ENCODE measurements at places on chromosomes 3 and 15.

- DNase-seq = no peak
These were observed 1239.5 kb downstream of the SI start for GRCh38 chr3:163838769-163839168.

DNA sequence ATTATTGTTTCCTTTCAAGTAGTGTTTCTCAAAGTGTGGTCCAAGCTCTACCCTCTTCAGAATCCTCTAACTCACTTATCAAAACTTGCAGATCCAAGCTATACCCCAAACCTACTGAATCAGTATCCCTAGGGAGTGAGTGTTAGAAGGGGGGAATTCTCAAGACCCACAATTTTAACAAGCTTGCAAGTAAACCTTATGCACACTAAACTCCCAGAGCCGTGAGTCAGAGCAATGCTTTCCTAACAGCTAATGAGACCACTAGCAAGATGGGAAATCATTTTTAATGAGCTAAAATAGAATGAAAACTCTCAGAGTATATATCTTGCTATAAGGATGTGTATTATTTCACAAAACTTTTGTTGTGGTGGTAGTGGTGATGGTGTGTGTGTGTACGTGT is 41.1 kb upstream of the SRGAP3 start:
- no peak for DNase-seq

DNA sequence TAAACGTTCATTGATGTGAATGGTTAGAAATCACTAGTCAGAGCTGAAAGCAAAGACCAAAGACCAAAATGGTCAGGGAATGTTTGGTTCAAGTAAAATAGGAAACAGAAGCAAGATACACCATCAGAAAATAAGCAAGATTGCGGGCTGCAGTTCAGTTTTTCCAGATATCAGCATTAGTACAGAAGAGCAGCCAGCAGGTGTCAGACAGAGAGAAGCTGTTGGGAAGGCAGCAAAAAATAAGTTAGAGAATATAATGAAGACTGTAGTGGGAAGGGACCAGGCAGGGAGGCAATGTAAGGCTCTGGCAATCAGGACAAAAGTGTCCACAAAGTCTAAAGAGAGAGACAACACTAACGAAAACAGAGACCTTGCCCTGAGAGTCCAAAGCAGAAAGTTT is 639.4 kb upstream of the NAALADL2 start:
- no peak for DNase-seq

DNA sequence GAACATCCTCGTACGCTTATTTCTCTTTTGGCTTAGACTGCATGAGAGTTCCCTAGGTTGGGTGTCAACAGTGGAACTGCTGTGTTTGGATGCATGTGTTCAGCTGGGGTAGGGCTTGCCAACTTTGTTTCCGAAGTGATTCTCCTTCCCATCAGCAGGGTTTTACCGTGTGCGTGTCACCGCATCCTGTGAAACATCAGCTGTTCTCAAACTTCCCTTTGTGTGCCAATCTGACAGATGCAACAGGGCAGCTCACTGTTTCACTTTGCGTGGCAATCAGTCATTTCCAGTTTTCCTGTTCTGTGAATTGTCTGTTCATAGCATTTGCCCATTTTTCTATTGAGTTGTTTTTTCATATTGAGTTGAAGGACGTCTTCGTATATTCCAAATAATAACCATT is 218.8 kb downstream of the VPS13C start:
- DNase-seq = no peak

DNA sequence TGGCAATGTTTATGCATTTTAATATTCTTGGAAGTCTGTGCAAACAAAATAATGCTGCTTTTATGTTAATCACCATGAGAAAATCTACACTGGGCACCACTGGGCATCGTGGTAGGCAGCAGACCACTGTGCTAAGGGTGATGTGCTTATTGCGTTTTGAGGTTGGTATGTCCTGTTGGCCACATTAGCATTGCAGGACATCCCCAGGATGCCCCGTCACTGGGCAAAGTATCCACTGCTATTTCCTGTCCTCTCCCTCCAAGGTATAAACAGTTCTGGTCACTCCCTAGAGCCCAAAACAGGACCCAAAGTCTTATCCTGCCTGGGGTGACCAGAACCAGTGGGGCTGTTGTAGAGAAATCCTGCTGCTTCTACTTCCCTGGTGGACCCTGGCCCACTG is 284.2 kb upstream of the ROPN1 start:
- no peak for DNase-seq

- no peak for DNase-seq
These were observed 183.7 kb upstream of the LMCD1 start for GRCh38 chr3:8317661-8318649.

GRCh38 chr3:188156056-188156455 is 2.1 kb downstream of the LPP start:
- DNase-seq = no peak

GRCh38 chr3:100833483-100833882 is 124.2 kb downstream of the TFG start:
- no peak for DNase-seq

GRCh38 chr3:189490749-189491148 is 140.4 kb upstream of the TP63 start:
- DNase-seq = no peak

- DNase-seq = no peak
These were observed 67.9 kb upstream of the AKAP13 start for GRCh38 chr15:85312486-85312885.

DNA sequence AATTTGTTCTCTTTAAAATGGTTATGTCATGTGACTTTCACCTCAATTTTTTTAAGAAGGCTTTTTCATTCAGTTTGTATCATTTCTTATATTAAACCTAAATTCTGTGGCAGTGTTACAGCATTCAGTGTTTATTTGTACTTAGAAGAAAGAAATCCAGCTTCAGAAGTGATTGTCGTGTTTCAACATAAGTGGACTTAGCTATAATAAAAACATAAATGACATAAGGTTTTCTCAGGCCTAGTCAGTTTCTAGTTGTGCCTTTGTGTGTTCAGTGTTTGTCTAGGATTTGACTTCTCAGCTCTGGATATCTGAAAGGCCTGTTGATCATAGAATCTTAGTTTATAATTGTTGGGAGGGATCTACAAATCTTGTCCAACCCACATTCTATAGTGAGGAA is 80.5 kb downstream of the STT3B start:
- DNase-seq = no peak

GRCh38 chr3:177124882-177125281 is 72.4 kb downstream of the TBL1XR1 start:
- no peak for DNase-seq

DNA sequence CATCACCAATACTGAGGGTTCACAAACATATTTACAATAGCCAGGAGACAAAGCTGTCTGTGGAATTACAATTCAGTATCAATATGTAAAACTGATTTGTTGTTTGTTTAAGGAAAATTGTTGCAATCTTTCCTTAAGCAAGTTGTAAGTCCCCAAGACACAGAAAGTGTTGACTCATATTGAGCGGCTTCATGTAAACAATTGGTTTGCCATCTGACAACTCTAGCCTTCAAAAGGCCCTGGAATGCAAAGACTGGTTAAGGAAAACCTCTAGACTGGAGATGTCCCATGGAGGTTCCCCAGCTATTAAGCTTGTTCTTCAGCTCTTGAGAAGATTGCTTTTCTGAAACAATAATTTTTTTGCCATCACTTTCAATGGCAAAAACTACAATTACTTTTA is 283.7 kb upstream of the PROK2 start:
- DNase-seq = no peak

DNA sequence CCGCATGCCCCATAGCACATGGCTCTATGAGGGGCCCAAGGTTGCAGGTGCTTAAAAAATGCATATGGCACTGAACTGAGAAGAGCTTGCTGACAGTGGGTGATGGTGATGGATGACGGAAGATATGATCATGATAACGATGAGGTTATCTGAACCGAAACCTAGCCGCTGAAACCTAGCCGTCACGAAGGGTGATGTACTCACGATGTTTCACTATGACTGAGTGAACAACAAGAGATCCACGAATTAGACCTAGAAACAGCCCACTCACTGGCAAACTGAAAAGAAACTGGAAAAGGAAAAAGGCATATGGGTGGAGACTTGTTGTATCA is 57.6 kb upstream of the BCL6 start:
- DNase-seq = peak; percentile 3

DNA sequence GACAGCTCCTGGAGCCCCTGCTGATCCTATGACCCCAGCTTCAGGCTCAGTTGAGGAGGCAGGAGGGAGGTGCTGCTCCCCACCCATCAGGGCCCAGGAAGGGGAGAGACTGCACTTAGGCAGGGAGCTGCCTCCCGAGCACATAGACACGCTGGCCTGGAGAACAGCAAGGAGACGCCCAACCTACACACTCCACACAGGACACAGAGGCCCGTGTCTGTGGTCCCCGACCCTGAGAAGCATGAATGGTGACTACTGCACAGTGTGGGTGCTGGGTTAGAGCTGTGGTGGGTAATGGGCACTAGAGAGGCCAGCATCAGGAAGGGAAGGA is 1.1 kb upstream of the HHATL start:
- DNase-seq = no peak

DNA sequence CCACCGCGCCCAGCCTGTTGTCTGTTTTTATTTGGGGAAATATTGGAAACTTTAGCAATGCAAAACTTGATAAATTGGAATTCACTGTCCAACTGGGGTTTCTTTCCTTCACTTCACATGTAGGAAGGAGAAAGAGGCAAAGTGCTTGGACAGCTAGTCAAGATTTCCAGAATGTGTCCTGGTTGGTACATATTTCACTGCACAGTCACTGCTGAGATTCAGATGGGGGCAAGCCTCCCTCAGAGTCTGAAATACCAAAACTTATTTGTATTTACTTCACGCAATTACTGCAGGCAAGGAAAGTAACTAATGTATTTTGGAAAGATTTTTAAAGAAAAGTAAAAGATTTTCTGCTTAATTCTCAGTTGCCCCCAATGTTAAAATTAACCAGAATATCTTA is 21.0 kb downstream of the LRRC31 start:
- no peak for DNase-seq

GRCh38 chr3:169144731-169145130 is 518.8 kb downstream of the MECOM start:
- no peak for DNase-seq

DNA sequence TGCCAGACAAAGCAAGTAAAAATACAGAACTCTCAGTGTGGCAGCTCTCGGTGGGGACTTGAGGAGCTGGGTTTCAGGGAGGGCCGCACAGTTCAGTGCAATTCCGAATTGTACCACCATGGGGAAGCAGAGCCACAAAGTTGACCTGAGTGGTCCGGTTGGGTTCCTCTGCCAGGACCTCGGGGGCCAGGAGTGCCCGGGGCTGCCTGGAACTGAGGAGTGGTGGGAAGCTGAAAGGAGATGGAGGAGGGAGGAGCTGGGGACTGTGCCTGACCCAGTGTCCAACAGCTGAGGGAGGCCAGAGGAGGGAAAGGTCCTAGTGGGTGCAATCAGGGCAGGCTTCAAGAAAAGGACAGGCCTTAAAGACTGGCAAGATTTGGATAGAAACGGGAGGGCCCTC is 32.2 kb upstream of the TRH start:
- DNase-seq = no peak

DNA sequence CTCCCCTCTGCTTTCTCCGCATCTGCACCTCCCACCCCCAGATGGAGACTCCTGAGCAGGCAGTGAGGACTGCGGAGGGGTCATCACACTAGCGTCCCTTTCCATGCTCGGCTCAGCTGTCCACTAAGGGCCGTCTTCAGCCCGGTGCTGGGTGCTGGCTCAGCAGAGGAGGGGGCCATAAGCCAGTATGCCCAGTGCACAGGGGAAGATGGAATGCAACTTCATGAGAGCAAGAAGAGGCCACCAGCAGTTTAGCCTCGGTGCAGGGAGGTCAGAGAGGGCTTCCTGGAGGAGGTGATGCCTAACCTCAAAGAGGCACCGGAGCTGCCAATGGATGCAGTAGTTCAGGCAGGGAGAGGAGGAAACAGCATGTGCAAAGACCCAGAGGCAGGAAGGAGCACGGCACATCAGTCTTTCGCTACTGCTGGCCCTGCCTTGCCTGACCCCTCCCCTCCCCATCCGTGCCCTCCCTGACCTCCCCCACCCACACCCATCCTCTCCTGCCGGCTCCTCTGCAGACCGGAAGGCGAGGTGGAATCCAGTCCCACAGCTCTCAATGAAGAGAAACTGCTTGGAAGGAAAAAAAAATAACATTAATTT is 15.2 kb upstream of the PLXND1 start:
- DNase-seq = no peak

GRCh38 chr15:67067930-67068551 is 2.6 kb downstream of the SMAD3 start:
- no peak for DNase-seq

GRCh38 chr3:141386611-141387111 is 18.4 kb downstream of the ZBTB38 start:
- no peak for DNase-seq

GRCh38 chr15:96293441-96293840 is 37.1 kb upstream of the NR2F2 start:
- no peak for DNase-seq

DNA sequence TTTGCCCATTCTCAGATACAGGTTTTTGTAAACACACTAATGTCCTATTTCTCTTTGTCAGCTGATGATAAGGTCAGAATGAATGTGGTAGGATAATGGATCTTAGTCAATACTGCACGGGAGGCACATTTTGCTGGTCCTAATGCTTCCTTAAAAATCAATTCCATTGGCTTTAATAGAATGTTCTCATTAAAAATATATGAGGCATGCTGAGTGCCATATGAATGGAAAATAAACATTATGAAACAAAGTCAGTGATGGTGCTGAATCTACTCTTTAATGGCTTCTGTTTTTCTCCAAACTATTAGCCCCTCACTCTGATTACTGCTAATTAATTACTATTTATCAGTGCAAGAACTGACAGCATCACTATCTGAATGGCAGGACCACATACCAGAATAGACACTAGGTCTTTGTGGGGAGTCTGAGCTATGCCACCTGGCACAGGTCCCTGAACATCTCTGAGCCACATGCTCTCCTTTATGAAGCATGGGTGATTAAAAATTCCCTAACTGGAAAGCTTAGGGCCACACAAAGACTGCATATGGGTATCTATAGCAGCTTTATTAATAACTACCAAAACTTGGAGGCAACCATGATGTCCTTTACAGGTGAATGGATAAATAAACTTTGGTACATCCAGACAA is 278.9 kb downstream of the MEX3B start:
- DNase-seq = no peak

GRCh38 chr15:40061212-40061901 is 22.4 kb upstream of the SRP14 start:
- DNase-seq = no peak

GRCh38 chr3:105254154-105254553 is 112.6 kb upstream of the ALCAM start:
- no peak for DNase-seq

All from T-helper 9 cell (primary cell).